ENCODE measurements at places on chromosomes 5 and 9.
A peak's percentile ranks its signal among the peaks of the same experiment; 100 is the strongest.

- no peak for DNase-seq
These were observed 266.4 kb upstream of the ZNF608 start for GRCh38 chr5:125012727-125013451.

GRCh38 chr9:98983295-98984268, 39.9 kb downstream of the COL15A1 start:
- DNase-seq: no peak

GRCh38 chr9:131038256-131039128, 29.5 kb downstream of the LAMC3 start:
- DNase-seq: no peak

DNA sequence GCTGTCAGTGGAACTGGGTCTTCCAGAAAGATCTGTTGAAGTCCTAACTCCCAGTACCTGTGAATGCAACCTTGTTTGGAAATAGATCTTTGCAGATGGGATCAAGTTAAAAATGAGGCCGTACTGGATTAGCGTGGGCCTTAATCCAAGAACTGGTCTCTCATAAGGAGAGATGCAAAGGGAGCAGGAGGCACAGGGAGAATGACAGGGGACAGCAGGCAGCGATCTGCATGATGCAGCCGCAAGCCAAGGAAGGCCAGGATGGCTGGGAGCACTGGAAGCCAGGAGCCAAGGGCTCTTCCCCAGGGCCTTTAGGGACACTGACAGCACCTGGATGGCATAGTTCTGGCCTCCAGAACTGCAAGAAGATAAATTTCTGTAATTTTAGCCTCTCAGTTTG, 114.4 kb downstream of the ICE1 start:
- DNase-seq: no peak

GRCh38 chr9:73146111-73146815, 5.4 kb upstream of the ANXA1 start:
- no peak for DNase-seq

- DNase-seq: no peak
These were observed 25.5 kb downstream of the GOLM1 start for GRCh38 chr9:86073839-86074238.

DNA sequence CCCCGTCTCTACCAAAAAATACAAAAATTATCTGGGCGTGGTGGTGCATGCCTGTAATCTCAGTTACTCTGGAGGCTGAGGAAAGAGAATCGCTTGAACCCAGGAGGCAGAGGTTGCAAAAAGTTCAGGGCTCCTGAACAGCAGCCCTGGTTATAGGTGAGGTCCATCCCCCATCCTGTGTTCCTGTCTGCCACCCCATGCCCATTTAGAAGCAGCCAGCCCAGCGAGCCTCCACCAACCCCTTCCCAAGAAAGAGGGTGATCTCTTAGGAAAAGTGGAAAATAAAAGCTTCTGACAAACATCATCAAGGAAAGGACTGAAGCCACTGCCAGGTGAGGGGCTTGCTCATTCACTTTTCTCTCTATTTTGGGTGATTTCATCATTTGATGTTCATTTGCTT, 55.8 kb downstream of the FSTL4 start:
- no peak for DNase-seq

GRCh38 chr5:18203296-18203695, 569.0 kb downstream of the TAF11L14 start:
- no peak for DNase-seq

DNA sequence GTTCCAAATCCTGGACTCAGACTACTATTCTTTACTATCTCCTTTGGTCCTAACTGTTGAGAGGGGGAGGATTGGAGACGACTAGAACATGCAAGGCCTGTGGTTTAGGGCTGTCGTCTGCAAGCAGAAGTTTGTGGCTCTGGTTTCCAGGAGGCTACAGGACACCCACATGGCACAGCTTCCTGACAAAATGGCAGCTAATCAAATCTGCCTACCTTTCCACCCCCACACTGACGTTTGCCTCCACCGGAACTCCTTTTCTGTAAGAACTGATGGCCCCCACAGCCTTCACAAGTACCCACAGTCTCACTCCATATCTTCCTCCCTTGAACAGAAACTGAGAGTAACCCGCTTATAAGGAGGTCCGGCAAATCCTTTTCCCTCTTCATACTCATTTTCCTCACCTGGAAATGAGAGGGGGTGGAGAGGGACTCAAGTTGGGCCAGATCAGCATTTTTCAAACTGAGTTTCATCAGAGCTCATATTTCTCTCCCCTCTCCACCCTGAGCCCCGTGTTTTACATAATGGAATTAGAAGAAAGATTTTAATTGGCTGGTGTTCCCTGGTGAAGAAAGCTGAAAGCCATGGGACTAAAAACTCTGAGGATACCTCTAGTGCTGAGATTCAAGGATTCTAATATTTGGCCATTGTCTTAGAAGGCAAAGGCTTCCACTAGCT, 5.2 kb downstream of the SLC31A2 start:
- DNase-seq: no peak

DNA sequence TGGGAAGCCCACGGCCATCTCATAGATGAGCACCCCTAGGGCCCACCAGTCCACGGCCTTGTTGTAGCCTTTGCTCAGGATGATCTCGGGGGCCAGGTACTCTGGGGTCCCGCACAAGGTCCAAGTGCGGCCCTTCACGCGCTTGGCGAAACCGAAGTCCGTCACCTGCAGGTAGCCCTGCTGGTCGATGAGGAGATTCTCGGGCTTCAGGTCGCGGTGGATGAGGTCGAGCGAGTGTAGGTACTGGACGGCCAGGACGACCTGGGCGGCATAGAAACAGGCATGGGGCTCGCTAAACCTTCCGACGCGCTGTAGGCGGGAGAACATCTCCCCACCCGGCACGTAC, 558 bp downstream of the PRKACG start:
- DNase-seq: no peak

GRCh38 chr5:158875272-158875679, 224.4 kb downstream of the EBF1 start:
- DNase-seq: no peak

DNA sequence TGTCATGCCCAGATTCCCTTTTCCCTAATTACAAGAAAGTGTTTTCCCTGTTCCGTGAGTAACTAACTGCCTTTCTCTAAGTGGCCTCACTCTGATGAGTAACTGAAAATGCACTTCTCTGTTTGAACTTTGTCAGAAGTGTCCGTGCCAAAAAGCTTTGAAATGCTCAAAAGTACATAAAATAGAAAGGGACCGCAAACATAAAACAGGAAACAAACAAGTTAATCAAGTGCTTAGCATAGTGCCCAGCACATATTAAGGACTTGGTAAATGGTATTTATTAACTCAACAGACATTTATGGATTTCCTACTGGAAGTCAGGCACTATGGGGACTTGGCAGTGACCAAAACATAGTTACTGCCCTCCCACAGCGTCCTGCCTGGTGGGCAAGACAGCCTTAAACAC, 22.3 kb downstream of the AQP3 start:
- no peak for DNase-seq

DNA sequence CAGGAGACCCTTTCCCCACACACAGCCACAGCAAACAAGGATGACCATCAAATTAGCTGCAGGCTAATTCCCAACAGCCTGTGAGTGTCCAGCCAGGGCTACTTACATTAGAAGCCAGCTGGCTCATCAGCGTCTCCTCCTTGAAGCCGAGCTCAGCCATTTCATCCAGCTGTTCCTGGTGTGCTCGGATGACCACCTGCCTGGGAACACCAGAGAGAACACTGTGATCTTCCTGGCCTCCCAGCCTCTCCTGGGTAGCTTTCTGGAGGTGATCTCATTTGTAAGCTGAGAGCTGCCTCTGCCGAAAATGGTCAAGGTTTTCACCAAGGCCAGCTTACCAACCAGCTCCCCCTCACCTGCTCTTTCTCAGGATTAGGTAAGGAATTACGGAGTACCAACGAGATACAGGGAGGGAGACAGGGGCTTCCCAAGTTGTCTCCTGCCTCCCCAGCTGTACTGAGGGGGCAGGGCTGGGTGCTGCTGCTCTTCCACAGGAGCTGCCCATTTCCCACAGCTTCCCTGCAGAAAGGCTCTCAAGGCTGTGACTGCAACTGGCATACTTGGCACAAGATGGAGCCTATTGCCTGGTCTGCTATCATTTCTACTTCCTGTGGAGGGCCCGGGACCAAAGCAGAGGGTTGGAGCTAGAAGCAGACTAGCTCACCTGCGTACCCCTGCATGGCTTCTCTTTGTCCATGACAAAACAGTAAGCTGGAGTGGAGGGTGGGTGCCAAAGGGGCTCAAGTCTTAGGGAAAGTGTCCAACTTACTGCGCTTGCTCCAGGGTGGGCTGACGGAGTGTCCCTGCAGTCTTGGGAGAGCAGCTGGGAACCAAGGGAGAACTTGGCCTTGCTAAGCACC, 73.9 kb downstream of the KIF24 start:
- DNase-seq: no peak

DNA sequence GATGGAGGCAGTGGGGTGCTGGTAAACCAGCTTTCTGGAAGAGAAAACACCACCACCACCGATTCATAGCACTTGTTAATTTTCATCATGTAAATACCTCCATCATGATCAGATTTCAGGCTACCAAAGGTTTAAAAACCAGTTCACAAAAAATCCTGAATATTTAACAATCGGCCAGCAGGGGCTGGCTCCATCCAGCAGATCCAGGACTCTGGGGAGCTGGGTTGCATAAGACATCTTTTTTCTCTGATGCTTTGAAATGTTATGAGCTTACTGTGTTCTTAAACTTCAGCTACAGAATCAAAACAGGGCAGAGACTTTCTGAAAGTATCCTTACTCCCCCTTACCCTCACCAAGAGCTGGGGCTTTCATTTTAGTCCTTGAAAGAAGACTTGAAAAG, 14.6 kb upstream of the RNF183 start:
- DNase-seq: no peak

DNA sequence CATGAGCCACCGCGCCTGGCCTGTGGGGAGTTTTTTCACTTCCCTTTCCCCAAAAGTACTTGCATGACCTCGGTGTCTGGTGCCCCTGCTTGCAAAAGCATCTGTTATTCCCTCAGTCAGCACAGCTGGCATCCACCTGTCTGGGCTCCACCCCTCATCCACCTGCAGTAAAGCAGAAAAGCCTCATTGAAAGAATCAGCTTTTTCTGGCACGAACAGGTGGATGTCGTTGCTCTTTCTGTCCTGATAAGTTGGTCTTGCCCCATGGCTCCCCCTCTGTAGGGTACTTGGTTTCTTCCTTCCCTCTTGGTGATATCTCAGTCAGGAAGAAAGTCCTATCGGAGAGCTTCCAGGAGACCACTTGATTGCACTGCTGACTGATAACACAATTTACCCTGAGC, 37.4 kb downstream of the WWC1 start:
- DNase-seq: peak; percentile 72

All from H7 (cell line).